Right cardiac atrium (tissue), 5 donors: ENCODE measurements at places on chromosomes 11 and 22. TPM values are rescaled to one million over a fixed set of nuclear protein-coding genes. Genes with fewer than 3 reads are reported as not detected.

Gene SLC22A25
- total RNA-seq, result not detected

Gene NAALAD2
- 2.3 TPM for total RNA-seq

Gene PAAF1
- total RNA-seq, result 19.3 TPM

Gene MPZL3
- total RNA-seq, result 1.6 TPM

Gene A4GALT
- 88.0 TPM for total RNA-seq

Gene DRD4
- total RNA-seq, result 1.0 TPM

Gene SLC25A1
- 19.0 TPM for total RNA-seq

Gene C11orf87
- not detected for total RNA-seq
